Left lung (tissue), 14 donors: ENCODE measurements at places on chromosomes 13 and 19. TPM values are rescaled to one million over a fixed set of nuclear protein-coding genes. Genes with fewer than 3 reads are reported as not detected.
A peak's percentile ranks its signal among the peaks of the same experiment; 100 is the strongest.

GRCh38 chr13:31947506-31947905 is 84.1 kb upstream of the FRY start:
- no peaks in the 10 kb centered on the region for H3K27me3 ChIP-seq
- DNase-seq, result no peak
- no peak overlapping the region for H3K27ac ChIP-seq
- no peaks in the 10 kb centered on the region for H3K36me3 ChIP-seq
- H3K4me3 ChIP-seq, result no peak overlapping the region

- H3K27ac ChIP-seq, result no peak overlapping the region
- no peaks in the 10 kb centered on the region for H3K36me3 ChIP-seq
- H3K27me3 ChIP-seq, result no peaks in the 10 kb centered on the region
- H3K4me1 ChIP-seq, result no peaks in the 10 kb centered on the region
These were observed 577.3 kb upstream of the GPC6 start for GRCh38 chr13:92649140-92649813.

DNA sequence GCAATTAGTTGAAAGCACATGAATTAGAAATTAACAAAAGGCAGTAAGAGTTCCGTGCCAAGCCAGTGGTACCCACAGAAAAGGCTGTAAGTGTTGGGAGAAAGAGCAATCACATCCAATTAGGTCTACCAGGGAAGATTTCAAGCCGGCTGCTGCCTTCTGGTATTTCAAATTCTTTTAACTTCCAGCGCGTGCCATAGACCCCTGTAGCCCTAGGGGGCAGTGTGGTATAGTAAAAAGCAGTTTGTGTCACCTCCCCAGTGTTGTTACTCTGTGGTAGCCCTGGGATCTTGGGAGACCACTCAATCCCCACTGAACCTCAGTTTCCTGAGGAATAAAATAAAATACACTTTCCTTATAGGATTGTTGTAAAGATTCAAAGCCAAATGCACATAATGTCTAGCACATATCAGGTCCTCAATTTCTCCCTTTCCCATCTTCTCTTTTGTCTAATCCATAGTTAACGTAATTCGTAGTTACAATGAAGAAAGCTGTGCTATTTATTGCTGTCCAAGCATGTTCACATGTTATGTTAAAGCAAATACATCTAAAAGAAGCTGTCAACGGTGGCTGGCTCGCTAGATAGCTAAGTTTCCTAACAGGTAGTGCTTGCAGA is 230.2 kb downstream of the TDRD3 start:
- H3K4me1 ChIP-seq, result no peaks in the 10 kb centered on the region
- H3K4me3 ChIP-seq, result no peak overlapping the region
- DNase-seq, result peak; percentile 39
- H3K27me3 ChIP-seq, result no peaks in the 10 kb centered on the region
- no peaks in the 10 kb centered on the region for H3K36me3 ChIP-seq
- H3K27ac ChIP-seq, result no peak overlapping the region

DNA sequence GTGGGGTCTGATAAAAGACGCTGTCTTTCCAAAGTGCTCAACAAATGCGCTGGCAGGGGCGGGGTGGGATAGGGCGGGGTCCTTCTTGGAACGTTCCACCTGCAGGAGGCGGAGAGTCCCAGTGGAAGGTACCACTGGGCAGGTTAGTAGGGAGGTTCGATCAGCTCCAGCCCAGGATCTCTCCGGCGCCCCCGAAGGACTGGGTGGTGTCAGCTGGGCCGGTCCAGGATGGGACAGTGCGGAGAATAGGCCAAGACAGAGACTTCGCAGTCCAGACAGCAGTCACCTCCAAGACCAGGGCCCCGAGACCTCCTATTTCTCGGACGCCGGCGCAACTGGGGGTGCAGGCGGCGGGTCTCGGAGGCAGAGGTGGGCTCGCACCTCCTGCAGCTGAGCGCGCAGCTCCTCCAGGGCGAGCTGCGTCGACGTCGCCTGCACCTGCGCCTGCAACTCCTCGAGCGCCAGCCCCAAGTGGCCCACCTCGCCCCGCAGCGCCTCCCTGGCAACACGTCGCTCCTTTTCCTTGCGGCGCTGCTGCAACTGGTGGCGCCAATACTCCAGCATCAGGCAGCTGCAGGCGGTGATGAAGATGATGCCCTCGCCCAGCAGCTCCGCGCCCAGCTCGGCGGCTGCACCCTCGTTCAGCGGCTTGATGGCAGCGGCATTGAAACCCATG is 21.6 kb downstream of the VASP start:
- H3K4me1 ChIP-seq, result peaks cover 49% of the 10 kb centered on the region
- peak overlapping the region; percentile 19 for H3K4me3 ChIP-seq
- peaks cover 17% of the 10 kb centered on the region for H3K27me3 ChIP-seq
- peak; percentile 82 for DNase-seq
- no peak overlapping the region for H3K27ac ChIP-seq

GRCh38 chr13:98399756-98400155 is 177.2 kb downstream of the STK24 start:
- H3K27ac ChIP-seq, result no peak overlapping the region
- H3K4me1 ChIP-seq, result no peaks in the 10 kb centered on the region
- no peaks in the 10 kb centered on the region for H3K36me3 ChIP-seq
- no peaks in the 10 kb centered on the region for H3K27me3 ChIP-seq
- no peak for DNase-seq

GRCh38 chr13:105925496-105925895 is 610.0 kb downstream of the EFNB2 start:
- no peaks in the 10 kb centered on the region for H3K4me1 ChIP-seq
- no peaks in the 10 kb centered on the region for H3K27me3 ChIP-seq
- no peak for DNase-seq
- no peaks in the 10 kb centered on the region for H3K36me3 ChIP-seq
- H3K27ac ChIP-seq, result no peak overlapping the region

GRCh38 chr13:29210676-29211075 is 384.8 kb downstream of the SLC7A1 start:
- H3K27me3 ChIP-seq, result no peaks in the 10 kb centered on the region
- H3K27ac ChIP-seq, result no peak overlapping the region
- no peak overlapping the region for H3K4me3 ChIP-seq
- no peaks in the 10 kb centered on the region for H3K36me3 ChIP-seq
- DNase-seq, result no peak

SIAH3 gene
- total RNA-seq, result not detected

TMPRSS9 gene
- total RNA-seq, result not detected

GFY gene
- not detected for total RNA-seq

- no peak overlapping the region for H3K27ac ChIP-seq
- H3K4me1 ChIP-seq, result peaks cover 8% of the 10 kb centered on the region
- peaks cover 34% of the 10 kb centered on the region for H3K36me3 ChIP-seq
- no peaks in the 10 kb centered on the region for H3K27me3 ChIP-seq
These were observed 4.9 kb downstream of the TFDP1 start for GRCh38 chr13:113589251-113589960.

DNA sequence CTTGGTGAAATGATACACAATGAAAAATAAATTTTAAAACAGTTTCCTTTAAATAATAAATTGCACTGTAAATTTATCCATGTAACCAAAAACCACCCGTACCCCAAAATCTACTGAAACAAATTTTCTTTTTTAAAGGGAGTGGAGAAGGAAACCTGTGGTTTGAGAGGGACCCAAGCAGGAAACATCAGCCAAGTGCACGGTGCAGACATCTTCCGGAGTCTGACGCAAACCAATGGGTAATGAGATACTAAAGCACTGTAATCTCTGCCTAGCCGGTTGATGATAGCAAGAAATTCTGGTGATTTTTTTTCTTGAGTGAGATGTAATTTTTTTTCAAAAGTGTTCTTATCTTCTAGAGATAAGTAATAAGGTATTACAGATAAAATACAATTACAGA is 115.4 kb downstream of the ABCC4 start:
- no peaks in the 10 kb centered on the region for H3K27me3 ChIP-seq
- peaks cover 5% of the 10 kb centered on the region for H3K36me3 ChIP-seq
- no peak overlapping the region for H3K27ac ChIP-seq
- DNase-seq, result no peak

GRCh38 chr19:2212861-2213711 is 23.0 kb downstream of the PLEKHJ1 start:
- H3K4me1 ChIP-seq, result no peaks in the 10 kb centered on the region
- no peak overlapping the region for H3K4me3 ChIP-seq
- no peaks in the 10 kb centered on the region for H3K36me3 ChIP-seq
- H3K27me3 ChIP-seq, result no peaks in the 10 kb centered on the region

- H3K36me3 ChIP-seq, result peaks cover 39% of the 10 kb centered on the region
- H3K27ac ChIP-seq, result peak within 1 kb of the TSS; percentile 97
- H3K27me3 ChIP-seq, result no peaks in the 10 kb centered on the region
- peaks cover 17% of the 10 kb centered on the region for H3K4me1 ChIP-seq
- H3K4me3 ChIP-seq, result peak within 1 kb of the TSS; percentile 59
These were observed at the start of gene LENG9 for GRCh38 chr19:54463531-54464043. Gene LENG9, minus strand, starts transcription at chr19:54463778. Its CDS starts 252 bp downstream, at chr19:54463526.

- H3K4me3 ChIP-seq, result no peak overlapping the region
- DNase-seq, result no peak
- no peaks in the 10 kb centered on the region for H3K36me3 ChIP-seq
- H3K4me1 ChIP-seq, result no peaks in the 10 kb centered on the region
- H3K27ac ChIP-seq, result no peak overlapping the region
- no peaks in the 10 kb centered on the region for H3K27me3 ChIP-seq
These were observed 446.3 kb downstream of the OLFM4 start for GRCh38 chr13:53474878-53475277.

GRCh38 chr13:110924639-110924934 is 9.7 kb upstream of the ANKRD10 start:
- H3K27ac ChIP-seq, result no peak overlapping the region
- H3K4me1 ChIP-seq, result no peaks in the 10 kb centered on the region
- no peak overlapping the region for H3K4me3 ChIP-seq
- no peak for DNase-seq

GRCh38 chr13:28273919-28274318 is 135.6 kb downstream of the PAN3 start:
- peaks cover 64% of the 10 kb centered on the region for H3K36me3 ChIP-seq
- no peak overlapping the region for H3K4me3 ChIP-seq
- peaks cover under 1% of the 10 kb centered on the region for H3K4me1 ChIP-seq
- no peak for DNase-seq

GRCh38 chr19:48400018-48400742 is 6.7 kb downstream of the GRIN2D start:
- H3K4me1 ChIP-seq, result no peaks in the 10 kb centered on the region
- H3K27me3 ChIP-seq, result peaks cover 24% of the 10 kb centered on the region
- H3K4me3 ChIP-seq, result no peak overlapping the region
- H3K36me3 ChIP-seq, result no peaks in the 10 kb centered on the region
- H3K27ac ChIP-seq, result no peak overlapping the region
- no peak for DNase-seq

DNA sequence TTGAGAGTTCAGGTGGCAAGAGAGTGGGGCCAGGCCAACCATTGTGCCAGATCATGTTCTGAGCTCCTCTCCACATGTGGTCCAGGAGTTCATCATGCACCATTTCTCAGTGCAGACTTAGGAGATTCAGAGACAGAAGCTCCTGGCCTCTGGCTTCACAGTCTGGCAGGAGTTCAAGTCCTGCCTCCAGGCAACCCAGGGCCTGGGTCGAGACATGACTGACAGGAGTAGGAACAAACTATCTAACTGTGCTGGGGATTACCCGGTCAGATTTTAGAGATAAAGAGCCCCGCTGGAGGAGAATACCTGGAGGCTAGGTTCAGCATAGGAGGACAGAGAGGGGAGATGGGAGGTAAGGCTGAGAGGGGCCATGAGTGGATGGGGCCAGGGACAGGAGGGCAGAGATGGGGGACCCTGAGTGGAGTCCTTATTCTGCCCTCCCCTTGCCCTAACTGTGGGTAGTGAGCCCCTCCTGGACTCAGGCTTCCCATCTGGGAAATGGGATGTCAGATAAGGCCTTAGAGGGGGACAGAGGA is 906 bp upstream of the CYP4F11 start:
- H3K36me3 ChIP-seq, result no peaks in the 10 kb centered on the region
- no peaks in the 10 kb centered on the region for H3K4me1 ChIP-seq

CBARP gene
- 1.5 TPM for total RNA-seq

FFAR1 gene
- not detected for total RNA-seq

LGALS14 gene
- not detected for total RNA-seq

LIM2 gene
- not detected for total RNA-seq

SIGLEC8 gene
- total RNA-seq, result 0.99 TPM

DNA sequence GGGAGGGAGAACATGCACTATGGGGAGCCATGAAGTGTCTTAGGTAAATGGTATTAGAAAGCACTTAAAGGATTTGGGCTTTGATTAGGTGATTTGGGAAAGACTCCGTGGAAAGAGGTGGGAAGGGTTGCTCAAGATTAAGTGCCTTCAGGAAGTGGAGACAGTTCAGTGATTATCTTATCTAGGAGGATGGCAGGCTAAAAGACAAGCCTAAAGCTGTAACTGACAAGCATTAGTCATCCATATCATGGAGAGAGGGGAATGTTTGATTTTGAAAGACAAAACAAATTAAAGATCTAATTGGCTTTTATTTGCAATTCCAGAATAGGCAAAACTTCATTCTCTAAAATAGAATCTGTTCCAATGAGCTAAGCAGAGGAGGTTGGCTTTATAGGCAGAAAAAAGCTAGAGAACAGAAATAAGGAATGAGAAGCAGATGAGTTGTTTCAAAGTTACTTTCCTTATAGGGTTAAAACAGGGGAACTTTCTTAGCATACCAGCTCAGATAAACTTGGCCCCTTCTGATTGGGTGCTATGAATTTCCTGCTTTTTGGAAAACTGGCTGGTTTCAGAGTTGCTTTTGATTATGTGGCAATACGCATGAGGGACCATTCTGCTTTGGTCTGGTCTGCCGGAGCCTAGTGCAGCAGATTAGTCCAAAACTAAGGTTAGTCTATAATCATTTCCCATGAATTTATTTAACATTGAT is 1.8 kb upstream of the DIAPH3 start:
- peak overlapping the region; percentile 84 for H3K27ac ChIP-seq
- no peak for DNase-seq
- H3K27me3 ChIP-seq, result no peaks in the 10 kb centered on the region
- peaks cover 20% of the 10 kb centered on the region for H3K4me1 ChIP-seq

SELENOV gene
- not detected for total RNA-seq

IQCN gene
- total RNA-seq, result 5.8 TPM

DNA sequence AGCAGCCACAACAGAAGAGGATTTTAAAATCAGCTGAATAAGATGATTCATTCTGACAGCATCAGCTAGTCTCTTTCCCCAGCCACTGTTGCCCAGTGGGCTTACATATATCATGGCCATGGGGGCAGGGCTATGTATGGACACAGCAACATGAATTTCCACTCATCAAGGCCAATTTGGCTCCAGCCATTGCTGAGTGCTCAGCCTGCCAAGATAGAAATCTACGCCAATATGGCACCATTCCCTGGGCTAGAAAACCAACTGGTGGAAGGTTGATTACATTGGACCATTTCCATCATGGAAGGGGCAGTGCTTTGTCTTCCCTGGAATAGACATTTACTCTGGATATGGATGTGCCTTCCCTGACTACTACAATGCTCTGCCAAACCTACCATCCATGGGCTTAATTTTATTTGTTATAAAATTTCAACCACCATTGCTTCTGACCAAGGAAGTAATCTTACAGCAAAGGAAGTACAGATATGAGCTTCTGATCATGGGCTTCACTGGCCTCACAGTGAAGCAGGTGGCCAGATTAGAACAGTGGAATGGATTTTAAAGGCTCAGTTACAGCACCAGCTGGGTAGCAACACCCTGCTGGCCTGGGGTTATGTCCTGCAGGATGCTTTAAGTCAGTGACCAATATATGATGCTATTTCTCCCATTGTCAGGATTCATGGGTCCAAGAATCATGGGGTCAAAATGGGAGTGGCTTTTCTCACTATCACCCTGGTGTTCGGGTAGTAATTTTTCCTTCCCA is 9.8 kb upstream of the ALOX5AP start:
- no peak overlapping the region for H3K4me3 ChIP-seq
- peaks cover 17% of the 10 kb centered on the region for H3K4me1 ChIP-seq
- H3K36me3 ChIP-seq, result no peaks in the 10 kb centered on the region
